H4 (cell line): ENCODE measurements at places on chromosomes 4 and X. TPM values are rescaled to one million over a fixed set of nuclear protein-coding genes. Genes with fewer than 3 reads are reported as not detected.

- DNase-seq, result no peak
These were observed 609 bp downstream of the NR3C2 start for GRCh38 chr4:148441624-148441985.

GRCh38 chr4:55169352-55169961 is 44.1 kb upstream of the KDR start:
- peak; percentile 76 for DNase-seq

DNA sequence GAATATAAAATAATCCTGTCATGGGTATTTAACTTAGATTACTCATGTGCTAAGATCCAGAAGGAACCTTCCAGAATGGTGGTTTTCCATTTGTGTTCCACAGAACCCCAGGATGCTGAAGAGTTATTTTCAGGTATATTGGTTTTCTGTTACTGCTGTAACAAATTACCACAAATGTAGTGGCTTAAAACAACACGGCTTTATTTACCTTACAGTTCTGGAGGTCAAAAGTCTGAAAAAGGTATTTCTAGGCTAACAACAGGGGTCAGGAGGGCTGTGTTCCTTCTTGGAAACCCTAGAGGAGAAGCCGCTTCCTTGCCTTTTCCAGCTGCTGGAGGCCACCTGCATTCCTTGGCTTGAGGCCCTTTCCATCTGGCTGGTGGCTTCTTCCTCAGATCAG is 57.9 kb upstream of the HPSE start:
- no peak for DNase-seq

DNA sequence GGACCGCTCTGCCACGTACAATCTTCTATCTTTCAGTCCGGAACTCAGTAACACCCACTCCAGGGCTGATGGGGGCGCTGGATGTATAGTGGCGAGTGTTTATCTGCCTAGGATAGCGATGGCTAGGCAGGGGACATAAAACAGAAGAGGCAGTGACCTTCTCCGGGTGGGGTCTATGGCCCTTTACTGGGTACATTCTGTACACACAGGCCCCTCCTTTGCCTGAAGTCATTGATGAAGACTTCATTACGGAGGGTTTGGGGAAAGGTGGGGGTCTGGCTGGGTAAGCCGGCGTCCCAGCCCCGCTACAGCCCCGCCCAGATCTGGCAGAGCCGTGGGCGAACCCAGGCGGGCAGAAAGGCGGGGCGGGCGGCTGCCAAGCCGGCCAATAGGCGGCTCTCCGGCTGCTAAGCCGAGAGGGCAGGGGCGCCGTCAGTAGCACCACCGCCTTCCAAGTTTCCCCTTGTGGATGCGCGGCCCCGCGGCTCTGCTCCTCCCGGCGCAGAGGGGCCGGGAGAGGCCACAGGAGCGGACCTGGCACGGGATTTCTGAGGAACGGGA is at the start of gene CHST7:
Gene CHST7, plus strand, starts transcription at position 435 of the 561 bp plus-strand sequence. CDS start 167 bp downstream, outside the sequence.
- DNase-seq, result peak; percentile 29

GRCh38 chrX:46791927-46792809 is 33.2 kb upstream of the SLC9A7 start:
- peak; percentile 92 for DNase-seq

Gene HS3ST1
- total RNA-seq, result 0.35 and 0.45 TPM in 2 replicates

Gene SPATA18
- not detected in 2 replicates for total RNA-seq

Gene VCX3A
- 160 and 182 TPM in 2 replicates for total RNA-seq

Gene CTAG1A
- total RNA-seq, result not detected in 2 replicates

Gene RHOXF1
- total RNA-seq, result not detected in 2 replicates

Gene DOCK11
- total RNA-seq, result 3.4 and 7.7 TPM in 2 replicates
